ENCODE measurements at places on chromosomes 2 and 18.
A peak's percentile ranks its signal among the peaks of the same experiment; 100 is the strongest.

GRCh38 chr2:1406434-1406833 is 6.8 kb upstream of the TPO start:
- DNase-seq: no peak

DNA sequence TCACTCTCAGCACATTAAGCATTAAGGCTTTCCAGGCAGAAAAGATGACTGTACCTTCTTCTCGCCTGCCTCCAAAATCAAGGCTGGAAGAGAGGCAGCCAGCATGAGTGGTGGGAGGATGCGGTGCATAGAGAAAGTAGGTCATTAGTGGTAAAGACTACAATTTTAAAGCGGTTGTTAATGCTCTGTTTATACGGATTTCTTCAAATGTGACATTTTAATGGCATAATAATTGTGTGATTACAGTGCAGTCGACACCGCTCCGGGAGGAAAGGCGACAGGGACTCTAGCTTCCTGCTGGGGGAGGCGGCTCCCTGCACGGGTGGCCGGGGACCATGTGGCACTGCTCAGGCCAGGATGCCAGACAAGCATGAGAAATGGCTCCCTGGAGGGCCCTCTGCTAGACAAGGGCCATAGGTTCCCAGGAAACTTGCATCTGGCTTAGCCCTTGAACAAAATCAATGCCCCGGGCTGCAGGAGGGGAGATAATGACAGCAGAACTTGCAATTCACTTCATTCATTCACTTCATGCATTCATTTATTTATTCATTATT is 129.6 kb downstream of the GALNT14 start:
- no peak for DNase-seq

- DNase-seq: no peak
Observed at GRCh38 chr18:45237343-45238098, 377.8 kb upstream of the SLC14A2 start.

DNA sequence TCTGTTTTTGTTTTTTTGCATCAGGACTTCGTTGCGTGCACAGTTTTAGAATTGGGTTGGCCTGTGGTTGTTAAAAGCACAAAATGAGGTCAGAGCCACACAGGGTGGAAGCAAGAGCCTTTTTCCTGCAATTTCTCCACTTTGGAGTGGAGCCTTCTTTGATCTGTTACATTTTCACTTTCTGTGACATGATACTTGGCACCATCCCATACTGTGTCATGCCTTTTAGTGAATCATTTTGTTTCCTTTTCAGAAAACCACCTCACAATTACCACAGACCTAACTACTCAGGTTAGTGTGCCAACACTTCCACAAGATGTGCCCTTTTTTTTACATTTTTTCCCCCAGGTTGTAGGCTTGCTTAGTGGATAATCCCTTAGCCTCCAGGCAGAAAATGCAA is 32.5 kb downstream of the MERTK start:
- peak; percentile 71 for DNase-seq

- DNase-seq: no peak
Observed at GRCh38 chr2:10919410-10919770, 7.7 kb downstream of the KCNF1 start.

GRCh38 chr2:113190871-113191270 is 17.1 kb downstream of the PSD4 start:
- no peak for DNase-seq

DNA sequence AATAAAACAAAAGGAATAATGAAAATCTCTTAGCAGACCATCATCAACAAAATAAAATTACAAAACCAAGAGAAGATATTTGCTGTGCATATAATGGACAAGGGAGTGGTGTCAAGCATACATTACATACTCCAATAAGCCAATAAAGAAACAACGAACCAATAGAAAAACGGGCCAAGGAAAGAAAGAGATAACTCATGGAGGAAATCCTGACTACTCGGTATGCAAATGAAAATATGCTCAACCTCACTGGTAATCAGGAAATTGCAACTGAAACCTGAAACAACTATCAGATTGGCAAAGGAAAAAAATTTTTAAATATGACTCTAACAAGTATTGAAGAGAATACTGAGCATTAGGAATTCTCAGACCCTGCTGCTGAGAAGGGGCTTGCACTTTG is 84.7 kb downstream of the BCL2 start:
- DNase-seq: no peak

DNA sequence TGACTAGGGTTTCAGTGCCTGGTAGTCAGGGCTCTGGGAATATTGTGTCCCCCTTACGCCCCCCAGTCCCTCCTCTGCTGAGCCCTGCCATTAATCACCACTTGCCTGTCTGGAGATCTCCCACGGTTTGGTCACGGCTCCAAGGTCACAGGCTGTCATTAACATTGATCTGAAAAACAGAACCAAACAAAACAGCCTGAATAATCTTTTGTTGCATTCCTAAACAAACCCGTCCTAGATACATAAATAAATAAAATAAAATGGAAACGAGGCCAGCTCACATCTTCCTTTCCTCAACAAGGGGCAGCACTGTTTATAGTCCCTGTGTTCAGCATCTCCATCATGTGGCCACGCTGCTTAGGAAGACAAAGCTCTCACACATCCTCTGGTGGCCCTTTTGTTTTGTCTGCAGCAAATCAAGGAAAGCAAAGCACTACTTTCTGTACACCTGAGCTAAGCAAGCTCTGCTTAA is 282.8 kb downstream of the AGPS start:
- no peak for DNase-seq

GRCh38 chr2:240783819-240784621 is 36.0 kb downstream of the KIF1A start:
- no peak for DNase-seq

GRCh38 chr2:226915846-226916360 is 80.0 kb downstream of the RHBDD1 start:
- DNase-seq: peak; percentile 63

DNA sequence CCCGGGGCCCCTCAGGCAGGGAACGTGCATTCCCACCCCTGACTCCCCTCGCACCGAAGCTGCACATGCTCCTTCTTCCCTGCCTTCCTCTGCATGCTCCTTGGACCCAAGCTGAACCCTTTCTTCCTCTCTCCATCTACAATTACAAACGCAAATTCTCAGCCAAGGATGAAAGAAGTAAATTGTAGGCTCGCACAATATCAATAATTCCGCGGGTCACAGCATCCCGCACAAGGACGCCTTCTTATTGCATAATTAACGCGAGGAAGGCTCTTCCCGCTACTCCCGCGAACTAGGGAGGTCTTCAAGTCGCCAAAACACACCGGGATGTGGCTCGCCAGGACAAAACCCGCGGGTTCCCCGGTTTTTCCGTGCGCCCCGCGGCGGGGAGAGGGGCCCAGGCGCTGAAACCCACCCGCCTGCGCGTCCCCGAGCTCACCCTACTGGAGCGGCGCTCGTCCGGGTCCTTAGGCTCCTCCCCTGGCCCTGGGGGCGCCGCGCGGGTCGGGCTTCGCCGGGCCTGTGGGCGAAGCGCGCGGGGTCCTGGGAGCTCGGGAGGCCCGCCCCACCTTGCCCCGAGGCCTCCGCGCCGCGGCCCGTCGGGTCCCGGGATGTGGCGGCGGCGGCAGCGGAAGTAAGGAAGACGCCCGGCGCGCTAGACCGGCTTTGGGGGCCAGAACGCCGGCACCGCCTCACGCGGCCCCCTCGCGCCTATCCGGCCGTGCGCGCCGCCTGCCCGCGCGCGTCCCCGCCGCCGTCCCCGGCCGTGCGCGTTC is at the start of gene CHST10:
TSS of gene CHST10 (minus strand) at position 734 of the 776 bp plus-strand sequence. CDS start 10,993 bp downstream, outside the sequence.
- DNase-seq: peak; percentile 50

DNA sequence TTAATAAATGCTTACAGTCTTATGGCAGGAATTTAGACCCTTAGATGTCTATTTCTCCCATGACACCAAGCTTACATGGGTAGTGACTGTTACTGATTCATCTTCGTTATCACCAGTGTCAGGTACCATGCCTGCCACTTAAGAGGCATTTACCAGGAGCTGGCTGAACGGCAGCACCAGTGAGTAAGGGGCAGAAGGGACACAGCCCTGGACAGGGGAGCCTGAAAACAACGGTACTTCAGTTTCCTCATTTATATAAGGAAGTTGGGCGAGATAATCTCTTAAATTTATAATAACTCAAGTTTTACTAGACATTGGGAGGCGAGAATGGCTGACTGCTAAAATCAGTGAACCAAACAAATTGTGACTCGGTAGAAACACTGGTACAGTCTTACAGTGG is 1.2 kb downstream of the COA5 start:
- DNase-seq: no peak

DNA sequence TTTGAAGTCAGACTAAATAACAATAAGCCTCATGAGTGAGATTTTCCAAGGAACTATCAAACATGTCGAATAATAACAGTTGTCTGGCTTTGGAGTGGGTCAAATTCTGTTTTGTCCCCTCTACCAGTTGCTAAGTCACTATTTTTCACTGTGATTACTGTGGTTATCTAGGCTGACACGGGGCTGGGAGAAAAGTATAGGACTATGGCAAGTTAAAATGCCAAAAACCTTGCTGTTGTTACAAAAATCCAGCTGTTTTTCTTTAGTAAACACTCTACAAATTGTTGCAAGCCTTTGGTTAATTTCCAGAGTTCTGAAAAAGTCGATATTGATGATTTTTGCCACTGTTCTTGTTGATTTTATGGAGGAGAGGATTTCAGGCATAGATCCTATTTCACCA is 1.5 kb downstream of the CFAP210 start:
- DNase-seq: no peak

DNA sequence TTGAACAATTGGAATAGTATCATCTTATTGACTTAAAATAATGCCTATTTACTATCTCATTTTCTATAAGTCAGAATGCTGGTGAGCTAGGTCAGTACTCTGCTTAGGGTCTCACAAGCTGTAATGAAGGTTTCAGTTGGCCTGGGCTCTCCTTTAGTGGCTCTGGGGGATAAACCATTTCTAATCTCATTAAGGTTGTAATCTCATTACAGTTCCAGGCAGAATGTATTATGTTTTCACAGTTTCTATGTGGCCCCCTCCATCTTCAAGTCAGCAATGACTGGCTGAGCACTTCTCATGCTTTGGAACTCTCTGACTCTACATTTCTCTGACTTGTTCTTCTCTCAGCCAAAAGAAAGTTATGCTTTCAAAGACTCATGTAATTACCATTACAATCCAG is 163.1 kb downstream of the CCDC178 start:
- no peak for DNase-seq

- DNase-seq: peak; percentile 93
Observed at GRCh38 chr2:163341426-163341825, 394.4 kb downstream of the FIGN start.

DNA sequence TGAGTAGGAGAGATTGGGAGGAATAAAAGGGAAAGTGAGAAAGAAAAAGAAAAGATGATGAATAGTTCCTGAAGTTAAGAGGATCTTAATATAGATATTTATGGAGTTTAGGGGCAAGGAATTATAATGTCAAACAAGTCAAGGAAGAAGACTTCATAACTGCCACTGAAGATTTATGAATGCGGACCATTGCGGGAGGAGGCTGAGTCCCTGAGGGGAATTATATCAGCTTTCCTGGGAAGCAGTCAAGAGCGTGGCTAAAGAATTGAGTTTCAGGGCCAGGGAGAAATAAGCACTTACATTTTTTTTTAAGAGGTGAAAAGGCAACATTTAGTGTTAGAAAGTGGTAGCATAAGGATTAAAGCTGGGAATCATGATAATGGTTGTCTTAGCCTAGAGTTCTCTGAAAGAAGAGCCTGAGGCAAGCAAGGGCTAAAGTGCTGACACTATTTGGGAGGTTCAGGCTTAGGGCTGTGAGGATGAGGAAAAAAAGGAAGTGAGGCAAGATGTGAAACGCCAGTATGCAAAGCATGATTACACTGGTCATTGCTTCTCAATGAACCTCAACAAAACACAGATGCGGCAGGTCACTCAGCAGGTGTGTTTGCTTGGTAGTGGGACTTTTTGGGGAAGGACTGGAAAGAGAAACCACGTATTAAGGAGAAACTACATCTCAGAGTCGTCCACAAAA is 217.1 kb downstream of the SLC4A3 start:
- no peak for DNase-seq

All from fibroblast of lung (primary cell).